Immature natural killer cell (primary cell): ENCODE measurements at places on chromosomes 6 and 20.

GRCh38 chr20:12276011-12276673, 358.4 kb downstream of the BTBD3 start:
- peaks cover 7% of the 10 kb centered on the region for H3K27me3 ChIP-seq
- no peak overlapping the region for H3K27ac ChIP-seq
- H3K36me3 ChIP-seq, result no peaks in the 10 kb centered on the region
- no peak for DNase-seq

DNA sequence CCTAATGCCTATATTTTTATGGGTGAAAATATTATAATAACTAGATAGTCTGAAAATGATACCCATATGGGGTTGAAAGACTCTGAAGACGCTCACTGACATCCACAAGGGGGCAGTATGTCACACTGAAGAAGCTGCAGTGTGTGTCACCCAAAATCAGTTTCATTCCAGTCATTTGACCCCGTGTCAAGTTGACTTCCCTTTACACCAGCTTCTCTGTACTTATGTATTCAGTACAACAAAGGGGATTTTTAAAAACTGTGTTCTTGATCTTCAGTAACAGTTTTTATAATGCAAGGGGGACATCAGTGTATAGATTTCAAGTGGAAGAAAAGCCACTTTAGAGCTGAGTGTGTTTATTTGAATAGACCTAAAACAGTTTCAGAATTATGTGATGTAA, 19.3 kb downstream of the FAXC start:
- peak; percentile 38 for DNase-seq
- no peak overlapping the region for H3K27ac ChIP-seq
- no peaks in the 10 kb centered on the region for H3K36me3 ChIP-seq
- H3K27me3 ChIP-seq, result no peaks in the 10 kb centered on the region
- no peaks in the 10 kb centered on the region for H3K4me1 ChIP-seq
- no peak overlapping the region for H3K4me3 ChIP-seq

GRCh38 chr20:8449123-8449522, 317.1 kb downstream of the PLCB1 start:
- no peak overlapping the region for H3K4me3 ChIP-seq
- no peaks in the 10 kb centered on the region for H3K36me3 ChIP-seq
- DNase-seq, result no peak
- H3K27ac ChIP-seq, result no peak overlapping the region

DNA sequence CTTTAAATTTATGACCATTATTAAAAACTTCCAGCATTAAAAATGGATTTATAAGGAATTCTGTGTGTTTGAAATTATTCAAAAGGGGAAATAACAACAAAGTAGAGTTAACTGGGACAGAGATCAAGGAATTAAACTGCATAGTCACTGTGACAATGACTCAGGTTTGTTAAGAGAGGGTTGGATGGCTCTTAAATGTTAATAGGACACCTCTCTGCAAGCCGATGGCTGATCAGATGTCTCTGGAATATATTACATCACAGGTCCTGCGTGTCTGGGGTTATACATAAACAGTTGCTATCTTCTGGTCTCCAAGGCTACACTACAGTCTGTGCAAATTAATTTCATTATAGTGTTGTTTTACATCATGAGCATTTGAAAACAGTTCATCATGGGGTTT, 574.3 kb downstream of the COL12A1 start:
- no peak for DNase-seq
- no peak overlapping the region for H3K27ac ChIP-seq
- H3K4me1 ChIP-seq, result no peaks in the 10 kb centered on the region
- H3K27me3 ChIP-seq, result no peaks in the 10 kb centered on the region

DNA sequence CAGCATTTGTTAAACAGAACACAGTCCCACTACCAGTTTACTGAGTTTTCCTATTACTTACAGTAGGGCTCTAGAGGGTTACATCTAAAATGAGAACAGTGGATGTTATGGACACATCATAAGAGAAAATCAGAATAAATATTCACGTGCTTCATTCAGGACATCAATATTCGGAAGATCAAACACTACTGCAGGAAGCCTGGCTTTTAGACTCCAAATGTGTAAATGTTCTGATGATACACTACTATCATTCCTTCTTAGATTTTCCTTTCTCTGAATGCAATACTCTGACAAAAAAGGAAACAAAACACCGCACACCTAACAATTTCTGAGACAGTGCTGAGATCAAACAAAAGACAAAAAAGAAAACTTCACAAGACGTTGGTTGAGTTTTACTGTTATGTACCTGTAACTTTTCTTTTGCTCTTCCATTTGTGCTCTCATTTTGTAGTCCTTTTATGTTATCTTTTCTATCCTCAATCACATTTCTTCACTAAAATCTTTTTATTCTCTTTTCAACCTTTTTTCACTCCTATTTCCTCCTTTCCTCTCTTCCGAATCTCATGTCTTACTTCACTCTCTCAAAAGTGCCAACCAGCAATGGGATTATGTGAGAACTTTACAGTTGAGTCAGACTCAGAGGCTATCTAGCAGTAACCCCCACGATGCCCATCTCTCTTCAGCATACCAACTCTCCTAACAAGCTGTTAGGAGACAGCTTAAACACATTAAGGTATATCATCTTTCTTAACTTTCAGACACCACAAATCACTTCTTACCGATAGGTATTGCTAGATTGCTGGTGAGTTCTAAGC, 1.7 kb downstream of the FAM184A start:
- H3K36me3 ChIP-seq, result no peaks in the 10 kb centered on the region
- no peak for DNase-seq
- H3K27me3 ChIP-seq, result peaks cover 11% of the 10 kb centered on the region
- no peak overlapping the region for H3K27ac ChIP-seq

DNA sequence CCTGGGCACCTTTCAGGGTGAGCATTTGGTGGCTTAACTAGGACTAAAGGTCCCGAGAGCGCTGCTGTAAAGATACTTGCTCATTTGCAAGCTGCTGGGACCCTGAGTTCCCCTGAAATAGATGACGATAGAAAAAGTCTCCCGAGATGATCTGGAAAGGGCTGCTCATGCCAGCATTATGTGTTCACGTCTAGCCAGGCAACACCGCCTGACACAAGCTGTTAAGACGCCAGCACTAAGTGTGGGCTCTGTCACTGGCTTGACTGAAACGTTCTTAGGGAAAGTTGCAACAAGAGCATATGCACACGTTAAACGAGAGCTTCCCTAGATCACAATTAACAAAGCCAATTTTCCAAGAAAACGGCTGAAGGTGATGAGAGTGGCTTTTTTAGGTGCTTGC, 113.7 kb downstream of the SLC23A2 start:
- H3K27me3 ChIP-seq, result no peaks in the 10 kb centered on the region
- no peak overlapping the region for H3K4me3 ChIP-seq
- DNase-seq, result no peak
- H3K27ac ChIP-seq, result no peak overlapping the region
- H3K4me1 ChIP-seq, result peaks cover 36% of the 10 kb centered on the region

DNA sequence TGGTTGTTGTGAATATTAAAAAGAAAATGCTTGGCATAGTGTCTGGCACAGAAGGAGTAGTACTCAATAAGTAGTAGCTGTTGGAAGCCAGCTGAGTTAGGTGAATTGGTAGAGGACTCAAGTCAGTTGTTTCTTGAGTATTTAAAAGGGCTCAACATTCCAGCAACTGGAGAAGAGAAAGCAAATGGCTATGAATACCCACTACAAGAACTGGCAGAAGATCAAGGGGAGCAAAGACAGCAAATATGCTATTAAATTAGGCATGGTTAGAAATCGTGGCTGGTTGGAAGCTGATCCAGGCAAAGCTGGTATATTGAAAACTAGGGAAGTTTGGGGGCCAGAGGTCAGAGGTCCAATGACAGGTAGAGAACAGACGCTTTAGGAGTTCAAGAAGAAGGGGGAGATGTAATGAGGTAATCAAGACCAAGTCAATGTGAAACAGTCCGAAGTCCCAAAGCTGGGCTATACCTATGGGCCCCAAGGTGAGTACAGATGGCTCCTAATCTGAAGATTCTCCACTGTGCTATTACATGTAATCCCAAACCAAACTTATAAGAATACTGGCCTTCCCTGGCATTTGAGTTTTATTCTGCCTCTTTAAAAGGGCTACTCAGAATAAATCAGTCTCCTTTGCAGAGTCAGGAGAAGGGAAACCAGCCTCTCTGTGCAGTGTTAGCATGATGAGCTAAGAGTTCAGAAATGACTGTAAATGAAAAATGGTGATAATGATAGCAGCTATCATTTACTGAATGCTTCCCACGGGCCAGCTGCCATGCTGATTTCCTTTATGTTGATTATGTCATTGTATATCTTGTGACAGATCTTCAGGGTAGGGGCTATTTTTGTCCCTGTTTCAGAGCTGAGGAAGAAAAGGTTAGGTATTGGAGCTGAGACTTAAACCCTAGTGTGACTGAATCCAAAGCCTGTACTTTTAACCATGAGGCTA, 122.3 kb downstream of the ANKS1A start:
- H3K27me3 ChIP-seq, result peaks cover 2% of the 10 kb centered on the region
- H3K27ac ChIP-seq, result no peak overlapping the region
- no peaks in the 10 kb centered on the region for H3K4me1 ChIP-seq

GRCh38 chr6:150546457-150546856, 53.2 kb upstream of the PLEKHG1 start:
- peaks cover 3% of the 10 kb centered on the region for H3K27me3 ChIP-seq
- DNase-seq, result no peak
- H3K36me3 ChIP-seq, result no peaks in the 10 kb centered on the region
- no peak overlapping the region for H3K4me3 ChIP-seq

GRCh38 chr6:72248621-72249020, 362.3 kb downstream of the RIMS1 start:
- DNase-seq, result no peak
- no peaks in the 10 kb centered on the region for H3K36me3 ChIP-seq
- no peaks in the 10 kb centered on the region for H3K27me3 ChIP-seq
- no peak overlapping the region for H3K4me3 ChIP-seq
- no peaks in the 10 kb centered on the region for H3K4me1 ChIP-seq
- no peak overlapping the region for H3K27ac ChIP-seq

GRCh38 chr6:157222201-157222981, 100.9 kb downstream of the TMEM242 start:
- peak overlapping the region; percentile 89 for H3K4me3 ChIP-seq
- no peaks in the 10 kb centered on the region for H3K36me3 ChIP-seq
- H3K4me1 ChIP-seq, result peaks cover 23% of the 10 kb centered on the region
- DNase-seq, result no peak
- H3K27me3 ChIP-seq, result peaks cover 3% of the 10 kb centered on the region
- H3K27ac ChIP-seq, result no peak overlapping the region

DNA sequence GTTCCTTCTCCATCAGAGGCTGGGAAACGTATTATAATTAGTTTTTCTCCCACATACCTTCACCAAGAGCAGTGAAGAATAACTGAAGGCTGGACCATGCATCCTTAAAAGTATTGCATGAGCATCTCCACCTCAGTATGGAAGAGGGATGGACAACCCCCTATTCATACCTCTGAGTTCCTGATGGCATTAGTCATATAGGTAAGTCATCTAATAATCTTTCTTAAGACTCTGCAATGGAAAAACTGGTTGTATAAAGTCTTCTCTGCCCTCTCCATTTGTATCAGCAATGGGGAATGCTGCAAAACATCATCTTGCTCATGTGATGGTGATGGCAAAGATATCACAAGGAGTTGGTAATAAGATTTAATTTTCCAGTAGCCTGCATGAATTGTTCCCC, 24.5 kb downstream of the PGM3 start:
- no peak overlapping the region for H3K27ac ChIP-seq
- no peak for DNase-seq
- no peaks in the 10 kb centered on the region for H3K4me1 ChIP-seq
- peaks cover under 1% of the 10 kb centered on the region for H3K27me3 ChIP-seq

DNA sequence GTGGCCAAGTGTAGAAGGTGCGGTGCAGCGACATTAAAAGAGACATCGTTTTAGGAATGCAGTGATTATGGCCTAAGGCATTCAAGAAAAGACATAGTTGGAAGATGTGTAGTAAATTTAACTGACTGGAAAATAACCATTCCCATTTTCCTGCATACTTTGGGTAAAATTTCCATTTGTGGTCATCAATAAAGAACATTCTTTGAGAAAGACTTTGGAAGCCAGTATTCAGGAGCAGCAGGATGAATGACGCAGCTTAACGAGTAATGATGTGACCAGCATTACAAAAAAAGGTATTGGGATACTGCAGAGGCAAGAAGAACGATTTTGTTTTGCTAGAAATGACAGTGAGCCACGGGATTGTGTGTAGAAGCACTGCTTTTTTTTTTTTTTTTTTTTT, 7.0 kb upstream of the RWDD1 start:
- no peak for DNase-seq
- H3K4me1 ChIP-seq, result no peaks in the 10 kb centered on the region
- no peak overlapping the region for H3K4me3 ChIP-seq
- peaks cover 7% of the 10 kb centered on the region for H3K27me3 ChIP-seq
- no peak overlapping the region for H3K27ac ChIP-seq

GRCh38 chr20:3866464-3866863, 19.8 kb downstream of the MAVS start:
- no peak for DNase-seq
- H3K27ac ChIP-seq, result no peak overlapping the region
- no peak overlapping the region for H3K4me3 ChIP-seq
- no peaks in the 10 kb centered on the region for H3K4me1 ChIP-seq
- peaks cover under 1% of the 10 kb centered on the region for H3K36me3 ChIP-seq

- no peak overlapping the region for H3K27ac ChIP-seq
- H3K27me3 ChIP-seq, result peaks cover 3% of the 10 kb centered on the region
- no peak for DNase-seq
- no peak overlapping the region for H3K4me3 ChIP-seq
These were observed 19.0 kb upstream of the ASIP start for GRCh38 chr20:34222208-34222607.

- H3K36me3 ChIP-seq, result no peaks in the 10 kb centered on the region
- no peak for DNase-seq
- H3K27me3 ChIP-seq, result peaks cover 6% of the 10 kb centered on the region
- H3K4me3 ChIP-seq, result no peak overlapping the region
These were observed 203.0 kb upstream of the PCSK2 start for GRCh38 chr20:17023806-17024205.

GRCh38 chr6:89495961-89496535, 63.1 kb downstream of the ANKRD6 start:
- H3K4me3 ChIP-seq, result no peak overlapping the region
- H3K4me1 ChIP-seq, result peaks cover 2% of the 10 kb centered on the region
- H3K27ac ChIP-seq, result no peak overlapping the region
- peaks cover 4% of the 10 kb centered on the region for H3K27me3 ChIP-seq
- no peaks in the 10 kb centered on the region for H3K36me3 ChIP-seq

DNA sequence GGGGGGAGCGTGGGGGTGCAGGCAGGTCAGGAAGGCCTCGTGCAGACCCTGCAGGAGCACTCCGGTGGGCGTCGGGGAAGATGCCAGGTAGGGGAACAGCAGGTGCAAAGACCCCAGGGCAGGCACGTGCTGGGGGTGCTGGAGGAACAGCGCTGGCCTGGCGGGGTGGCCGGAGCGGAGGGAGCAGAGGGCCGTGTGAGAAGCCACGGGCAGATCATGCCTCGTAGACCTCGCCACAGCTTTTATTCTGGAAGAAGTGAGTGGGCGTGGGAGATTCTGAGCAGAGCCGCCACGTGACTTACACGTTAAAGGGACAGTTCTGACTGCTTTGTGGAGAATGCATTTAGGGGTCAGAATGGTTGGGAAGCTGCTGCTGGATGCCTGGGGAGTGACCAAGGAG, 9.3 kb downstream of the NTSR1 start:
- H3K4me1 ChIP-seq, result peaks cover 12% of the 10 kb centered on the region
- H3K36me3 ChIP-seq, result peaks cover 3% of the 10 kb centered on the region
- DNase-seq, result no peak
- no peak overlapping the region for H3K27ac ChIP-seq
- H3K4me3 ChIP-seq, result no peak overlapping the region
- H3K27me3 ChIP-seq, result peaks cover 11% of the 10 kb centered on the region
